ENCODE measurements at places on chromosomes 1 and 21. TPM values are rescaled to one million over a fixed set of nuclear protein-coding genes. Genes with fewer than 3 reads are reported as not detected.

Gene NTRK1
- total RNA-seq: not detected

GRCh38 chr1:55051621-55052020, 12.3 kb downstream of the PCSK9 start:
- no peak overlapping the region for H3K4me3 ChIP-seq
- no peaks in the 10 kb centered on the region for H3K36me3 ChIP-seq
- H3K27ac ChIP-seq: no peak overlapping the region
- DNase-seq: no peak

DNA sequence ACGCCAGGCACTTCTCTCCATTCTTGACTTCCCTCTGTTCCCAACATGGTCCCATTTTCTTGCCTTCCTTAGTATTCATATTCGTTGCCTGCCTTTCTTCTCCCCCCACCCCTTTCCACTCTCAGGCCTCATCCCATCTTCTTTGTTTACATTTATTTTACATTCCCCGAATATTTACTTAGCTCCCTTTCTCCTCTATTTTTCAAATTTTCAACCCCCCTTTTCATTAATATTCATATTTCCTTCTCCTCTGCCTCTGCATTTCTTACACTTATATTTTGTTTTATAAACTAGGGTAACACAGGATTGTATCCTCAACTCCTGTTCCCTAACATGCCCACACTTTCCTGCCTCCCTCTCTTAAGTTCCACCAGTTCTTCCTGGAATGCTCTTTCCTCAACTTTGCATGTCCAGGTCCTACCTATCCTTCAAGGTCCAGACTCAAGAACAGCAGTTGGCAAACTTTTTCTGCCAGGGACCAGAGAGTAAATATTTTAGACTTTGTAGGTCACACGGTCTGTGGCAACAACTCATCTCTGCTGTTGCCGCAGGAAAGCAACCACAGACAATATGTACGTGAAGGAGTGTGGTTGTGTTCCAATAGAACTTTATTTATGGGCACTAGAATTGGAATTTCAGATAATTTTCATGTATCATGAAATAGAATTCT, 29.8 kb upstream of the A3GALT2 start:
- H3K36me3 ChIP-seq: peaks cover 2% of the 10 kb centered on the region
- no peak overlapping the region for H3K27ac ChIP-seq
- peaks cover 43% of the 10 kb centered on the region for H3K4me1 ChIP-seq
- DNase-seq: no peak

- peaks cover 25% of the 10 kb centered on the region for H3K4me1 ChIP-seq
- H3K27ac ChIP-seq: no peak overlapping the region
- DNase-seq: no peak
- H3K36me3 ChIP-seq: no peaks in the 10 kb centered on the region
- no peak overlapping the region for H3K4me3 ChIP-seq
- no peaks in the 10 kb centered on the region for H3K27me3 ChIP-seq
Observed at GRCh38 chr1:201656311-201657032, 117.5 kb downstream of the NAV1 start.

DNA sequence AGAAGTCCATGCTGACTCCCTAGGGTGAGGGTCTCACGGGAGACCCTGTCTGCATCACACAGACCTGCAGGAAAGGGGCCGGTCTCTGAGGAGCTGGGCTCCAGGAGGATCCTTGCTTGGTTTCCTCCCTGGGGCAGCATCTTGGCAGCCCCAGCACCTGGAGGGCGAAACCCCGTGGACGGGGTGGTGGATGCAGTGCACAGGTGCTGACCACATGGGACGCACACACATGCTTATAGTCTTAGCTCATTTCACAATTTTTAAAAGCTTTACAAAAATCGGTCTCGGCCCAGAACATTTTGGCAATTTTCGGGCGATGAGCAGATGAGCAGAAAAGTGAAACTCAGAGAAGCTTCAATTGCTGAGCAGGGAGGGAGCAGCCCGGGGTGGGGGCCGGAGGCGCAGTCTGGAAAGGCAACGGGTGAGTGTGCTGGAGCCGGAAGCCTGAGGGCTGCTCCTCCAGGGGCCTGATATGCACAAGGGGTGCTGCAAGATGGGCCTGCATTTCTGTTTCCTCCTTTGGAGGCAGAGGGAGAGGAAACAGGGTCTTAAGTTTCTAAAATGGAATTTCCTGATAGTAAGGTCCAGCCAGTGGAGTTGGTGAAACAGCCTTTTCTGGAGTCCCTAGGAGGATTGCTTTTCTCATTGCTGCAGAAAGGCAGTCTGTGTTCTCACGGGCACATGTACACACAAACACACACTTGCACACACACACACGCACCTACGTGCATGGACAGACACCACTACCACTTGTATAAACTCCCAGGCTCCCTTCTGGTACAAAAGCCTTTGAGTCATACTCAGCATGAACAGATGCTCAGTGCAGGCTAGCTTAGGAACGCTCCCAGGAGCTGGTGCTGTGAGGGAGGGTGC, 60.6 kb downstream of the SCCPDH start:
- DNase-seq: no peak
- no peaks in the 10 kb centered on the region for H3K36me3 ChIP-seq
- no peak overlapping the region for H3K27ac ChIP-seq
- H3K4me3 ChIP-seq: no peak overlapping the region

GRCh38 chr1:199018471-199019135, 379.8 kb downstream of the PTPRC start:
- H3K4me3 ChIP-seq: no peak overlapping the region
- no peaks in the 10 kb centered on the region for H3K4me1 ChIP-seq
- no peak overlapping the region for H3K27ac ChIP-seq
- H3K27me3 ChIP-seq: no peaks in the 10 kb centered on the region
- no peak for DNase-seq
